GM23248 (cell line): ENCODE measurements at places on chromosomes 7 and 10. TPM values are rescaled to one million over a fixed set of nuclear protein-coding genes. Genes with fewer than 3 reads are reported as not detected.

- DNase-seq, result no peak
- H3K36me3 ChIP-seq, result no peaks in the 10 kb centered on the region
- no peaks in the 10 kb centered on the region; the same call in 1 of the 2 replicates for H3K27me3 ChIP-seq
- H3K4me3 ChIP-seq, result no peak overlapping the region
Observed at GRCh38 chr10:133001114-133001513, 58.7 kb upstream of the CFAP46 start.

DNA sequence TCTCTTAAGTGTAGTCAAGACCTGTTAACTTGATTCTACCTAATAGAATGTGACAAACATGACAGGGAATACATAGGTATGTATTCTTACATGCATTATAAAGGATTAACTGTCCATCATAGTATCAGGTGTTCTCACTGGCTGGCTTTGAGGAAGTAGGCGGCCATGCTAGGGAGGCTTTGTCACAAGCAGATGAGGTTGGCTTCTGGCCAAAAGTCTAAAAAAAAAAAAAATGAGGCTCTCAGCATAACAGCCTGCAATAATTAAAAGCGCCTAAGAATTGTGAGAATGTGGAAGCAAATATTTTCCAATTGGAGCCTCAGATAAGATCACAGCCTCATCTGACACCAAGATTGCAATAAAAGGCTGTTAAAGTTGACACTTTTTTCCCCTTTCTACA is 1256.8 kb upstream of the SORCS1 start:
- H3K27ac ChIP-seq, result no peak overlapping the region
- no peak overlapping the region for H3K4me3 ChIP-seq
- DNase-seq, result no peak

DNA sequence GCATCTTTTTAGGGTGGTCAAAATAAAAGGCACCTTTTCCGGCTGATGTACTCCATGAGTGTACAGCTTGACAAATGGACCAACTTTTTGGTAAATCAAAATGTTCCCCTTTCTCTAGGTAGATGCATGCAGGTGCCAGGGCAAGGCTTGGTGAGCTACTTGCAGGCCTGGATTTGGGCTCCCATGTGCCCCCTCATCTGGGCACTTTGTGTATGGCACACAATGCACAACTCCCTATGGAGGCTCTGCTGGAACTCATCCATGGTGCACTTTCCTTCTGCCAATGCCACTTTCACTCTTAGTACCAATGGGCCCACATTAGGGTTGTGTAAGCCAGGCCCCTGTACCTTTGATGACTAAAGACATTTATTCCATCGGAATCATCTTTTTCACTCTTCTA is 300.8 kb downstream of the SDHAF3 start:
- no peaks in the 10 kb centered on the region for H3K36me3 ChIP-seq
- H3K4me3 ChIP-seq, result no peak overlapping the region
- H3K4me1 ChIP-seq, result no peaks in the 10 kb centered on the region
- no peak overlapping the region for H3K27ac ChIP-seq
- no peaks in the 10 kb centered on the region for H3K27me3 ChIP-seq
- DNase-seq, result no peak

GRCh38 chr10:16280595-16280994 is 156.2 kb upstream of the PTER start:
- H3K27me3 ChIP-seq, result no peaks in the 10 kb centered on the region
- H3K4me3 ChIP-seq, result no peak overlapping the region
- no peak overlapping the region for H3K27ac ChIP-seq
- no peaks in the 10 kb centered on the region for H3K4me1 ChIP-seq
- DNase-seq, result no peak
- H3K36me3 ChIP-seq, result no peaks in the 10 kb centered on the region

- DNase-seq, result no peak
- no peaks in the 10 kb centered on the region for H3K27me3 ChIP-seq
- H3K4me3 ChIP-seq, result no peak overlapping the region
- H3K4me1 ChIP-seq, result no peaks in the 10 kb centered on the region
Observed at GRCh38 chr10:16470747-16471146, 33.9 kb downstream of the PTER start.

DNA sequence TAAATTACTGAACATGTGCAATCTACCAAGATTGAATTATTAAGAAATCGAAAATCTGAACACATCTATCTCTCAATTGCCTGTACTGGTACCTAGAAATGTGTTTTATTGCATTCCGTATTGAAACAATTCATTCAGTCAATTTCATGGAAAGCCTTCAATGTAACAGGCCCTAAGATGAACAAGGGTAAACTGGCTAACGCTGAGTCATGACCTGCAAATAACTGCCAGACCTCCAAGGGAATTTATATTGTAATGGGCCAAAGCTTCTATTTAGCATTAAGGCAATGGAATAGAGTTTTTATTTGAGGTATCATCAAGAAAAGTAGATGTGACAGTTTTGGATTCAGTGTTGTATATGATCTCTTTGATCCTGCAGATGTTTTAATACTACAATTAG is 49.9 kb upstream of the CD36 start:
- H3K4me1 ChIP-seq, result no peaks in the 10 kb centered on the region
- H3K4me3 ChIP-seq, result no peak overlapping the region
- H3K36me3 ChIP-seq, result no peaks in the 10 kb centered on the region
- peak; percentile 39 for DNase-seq
- H3K27me3 ChIP-seq, result no peaks in the 10 kb centered on the region

DNA sequence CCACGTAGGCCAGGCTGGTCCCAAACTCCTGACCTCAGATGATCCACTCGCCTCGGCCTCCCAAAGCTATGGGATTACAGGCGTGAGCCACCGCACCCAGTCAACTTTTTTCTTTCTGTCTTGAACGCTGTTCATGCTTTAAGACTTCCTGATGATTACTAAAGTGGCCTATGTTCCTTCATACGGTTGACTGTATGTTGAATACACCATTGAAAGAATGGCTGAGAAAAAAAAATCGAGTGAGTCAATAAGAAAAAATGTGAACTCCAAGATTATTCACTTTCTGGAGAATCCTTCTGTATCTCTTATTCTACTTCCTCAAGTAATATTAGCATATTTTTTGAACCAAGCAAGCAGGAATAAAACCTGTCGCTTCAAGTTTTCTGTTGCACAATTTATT is 955.0 kb downstream of the GATA3 start:
- no peak for DNase-seq
- H3K27me3 ChIP-seq, result no peaks in the 10 kb centered on the region
- no peak overlapping the region for H3K4me3 ChIP-seq
- no peaks in the 10 kb centered on the region for H3K36me3 ChIP-seq
- no peak overlapping the region for H3K27ac ChIP-seq

GRCh38 chr7:4996696-4997222 is 37.8 kb upstream of the MMD2 start:
- no peak overlapping the region for H3K27ac ChIP-seq
- H3K27me3 ChIP-seq, result no peaks in the 10 kb centered on the region
- no peak overlapping the region for H3K4me3 ChIP-seq

DNA sequence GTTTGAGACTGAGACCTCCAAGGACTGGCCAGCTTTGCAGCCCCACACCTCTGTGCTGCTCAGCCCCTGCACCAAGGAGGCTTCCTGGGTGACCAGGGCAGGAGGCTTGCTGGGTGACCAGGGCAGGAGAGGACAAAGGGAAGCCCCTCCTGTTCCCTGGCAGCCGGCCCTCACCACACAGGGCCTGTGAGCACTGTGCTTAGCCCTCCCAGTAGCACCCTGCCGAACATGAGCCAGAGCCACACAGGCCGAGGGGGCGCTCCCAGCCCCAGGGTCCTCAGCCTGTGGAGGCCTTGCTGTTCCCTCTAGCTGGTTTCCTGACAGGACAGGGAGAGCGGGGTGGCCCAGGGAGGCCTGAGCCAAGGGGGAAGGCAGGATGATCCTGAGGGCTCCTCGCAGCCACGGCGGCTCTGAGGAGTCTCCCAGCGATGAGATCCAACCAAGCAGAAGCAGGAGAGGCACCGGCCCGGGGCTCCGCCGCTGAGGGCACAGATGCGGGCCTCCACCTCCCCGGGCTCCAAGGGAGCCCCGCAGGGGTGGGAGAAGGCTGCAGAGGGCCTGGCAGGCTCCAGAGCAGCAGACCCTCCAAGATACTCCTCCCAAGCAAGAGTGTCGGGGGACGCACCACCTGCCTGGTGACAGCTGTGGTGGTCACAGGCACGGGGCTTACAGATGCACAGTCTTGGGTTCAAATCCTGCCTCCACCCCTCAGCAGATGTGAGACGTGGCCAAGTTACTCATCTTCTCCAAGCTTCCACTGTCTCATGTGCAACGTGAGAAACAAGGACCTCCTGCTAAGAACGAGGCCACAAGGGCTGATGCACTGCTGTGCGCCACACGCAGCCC is 22.5 kb downstream of the WDR86 start:
- no peaks in the 10 kb centered on the region for H3K36me3 ChIP-seq
- H3K27ac ChIP-seq, result no peak overlapping the region
- H3K4me1 ChIP-seq, result no peaks in the 10 kb centered on the region
- DNase-seq, result no peak

GRCh38 chr7:121945480-121946236 is 72.7 kb downstream of the PTPRZ1 start:
- H3K36me3 ChIP-seq, result no peaks in the 10 kb centered on the region
- DNase-seq, result no peak
- H3K27ac ChIP-seq, result no peak overlapping the region
- no peak overlapping the region for H3K4me3 ChIP-seq
- 0 out of 2 replicates have a peak, but pooled peaks cover 7% of the 10 kb centered on the region for H3K4me1 ChIP-seq

GRCh38 chr10:101816913-101817336 is 1.3 kb downstream of the OGA start:
- peak overlapping the region; percentile 89 for H3K27ac ChIP-seq
- peak; percentile 64 for DNase-seq
- H3K4me1 ChIP-seq, result peaks cover 32% of the 10 kb centered on the region
- H3K27me3 ChIP-seq, result no peaks in the 10 kb centered on the region
- peaks cover 7% of the 10 kb centered on the region; the same call in 1 of the 2 replicates for H3K36me3 ChIP-seq
- peak overlapping the region; percentile 92 for H3K4me3 ChIP-seq

GRCh38 chr10:92124020-92124419 is 166.9 kb downstream of the CPEB3 start:
- H3K36me3 ChIP-seq, result no peaks in the 10 kb centered on the region
- no peak overlapping the region for H3K27ac ChIP-seq
- DNase-seq, result no peak
- H3K27me3 ChIP-seq, result no peaks in the 10 kb centered on the region
- no peak overlapping the region for H3K4me3 ChIP-seq

- H3K4me1 ChIP-seq, result no peaks in the 10 kb centered on the region
- no peak overlapping the region for H3K27ac ChIP-seq
- H3K36me3 ChIP-seq, result no peaks in the 10 kb centered on the region
- H3K27me3 ChIP-seq, result no peaks in the 10 kb centered on the region
- no peak for DNase-seq
- no peak overlapping the region for H3K4me3 ChIP-seq
Observed at GRCh38 chr7:110480964-110481363, 610.0 kb upstream of the LRRN3 start.

- H3K27ac ChIP-seq, result no peak overlapping the region
- no peaks in the 10 kb centered on the region for H3K4me1 ChIP-seq
- no peaks in the 10 kb centered on the region for H3K27me3 ChIP-seq
- no peak for DNase-seq
Observed at GRCh38 chr10:75245354-75246250, 9.8 kb upstream of the COMTD1 start.

DNA sequence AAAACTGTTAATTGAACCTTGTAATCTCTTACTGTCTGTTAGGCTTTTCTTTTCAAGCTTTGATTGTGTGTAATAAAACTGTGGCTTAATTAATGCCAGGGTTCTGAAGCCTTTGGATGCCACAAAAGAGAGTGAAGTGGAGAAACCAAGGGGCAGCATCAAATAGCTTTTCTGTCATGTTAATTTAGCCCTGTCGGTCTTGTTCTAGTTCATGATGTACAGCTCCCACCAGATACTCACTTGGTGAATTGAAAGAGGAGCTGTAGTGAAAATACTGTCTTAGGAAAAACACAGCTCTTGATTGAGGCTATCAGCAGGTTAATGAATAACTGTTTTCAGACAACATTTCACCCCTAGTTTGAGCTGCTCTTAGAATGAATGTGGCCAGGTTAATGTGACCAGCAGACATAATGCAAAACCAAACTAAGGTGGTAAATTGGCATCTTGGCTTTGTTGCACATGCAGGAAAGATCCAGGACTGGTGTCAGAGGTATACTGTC is 94.2 kb downstream of the POLL start:
- H3K4me1 ChIP-seq, result no peaks in the 10 kb centered on the region
- H3K4me3 ChIP-seq, result no peak overlapping the region

DNA sequence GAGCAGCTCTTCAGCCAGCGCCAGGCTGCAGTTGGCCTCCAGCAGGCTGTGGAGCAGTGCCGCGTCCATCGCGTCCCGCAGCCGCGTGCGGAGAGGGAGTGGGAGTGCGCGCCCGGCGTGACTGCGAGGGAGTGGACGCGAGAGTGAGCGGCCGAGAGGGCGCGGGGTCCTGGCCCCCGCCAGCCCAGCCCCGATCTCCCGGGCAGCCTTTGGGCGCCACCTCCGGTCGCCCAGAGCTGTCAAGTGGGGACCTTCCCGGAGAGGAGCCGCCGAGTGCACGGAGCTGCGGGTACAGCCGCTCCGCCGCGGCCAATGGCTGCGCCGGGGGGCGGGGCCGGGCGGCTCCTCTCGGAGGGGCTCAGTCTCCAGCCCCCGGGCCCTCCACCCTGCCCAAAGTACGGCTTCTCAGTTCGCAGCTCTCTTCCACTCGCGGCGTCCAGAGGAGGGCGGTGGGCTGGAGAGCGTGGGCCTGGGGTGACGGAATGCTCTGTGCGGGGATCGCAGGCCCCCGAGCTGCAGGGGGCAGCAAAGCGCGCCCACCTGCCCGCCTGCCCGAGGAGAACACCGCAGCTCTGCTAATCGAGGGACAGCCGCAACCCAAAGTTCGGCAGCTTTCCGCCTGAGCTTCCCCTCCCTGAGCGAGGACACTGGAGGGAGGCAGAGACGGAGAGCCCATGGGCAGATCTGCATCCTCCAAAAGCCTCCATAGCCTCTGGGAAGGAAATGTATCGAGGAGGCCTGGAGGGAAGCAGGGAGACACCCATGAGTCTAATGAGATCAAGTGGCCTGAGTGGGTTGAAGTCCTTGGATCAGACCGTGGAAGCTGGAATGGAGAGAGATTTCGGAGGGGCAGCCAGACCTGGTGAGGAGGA is at the start of gene CRHR2:
Gene CRHR2, minus strand, starts transcription at position 245 of the 872 bp plus-strand sequence. Its CDS starts 176 bp downstream, at position 69.
- no peaks in the 10 kb centered on the region for H3K36me3 ChIP-seq
- peaks cover 79% of the 10 kb centered on the region for H3K27me3 ChIP-seq
- H3K4me3 ChIP-seq, result 0 out of 2 replicates have a peak within 1 kb of the TSS, but pooled peaks have one; percentile 22
- no peak within 1 kb of the TSS for H3K27ac ChIP-seq
- DNase-seq, result peak; percentile 17

Gene SPDYE5
- not detected in 2 replicates for total RNA-seq

Gene CLRN3
- not detected in 2 replicates for total RNA-seq

Gene PSD
- total RNA-seq, result 1.0 and 11.3 TPM in 2 replicates

Gene ATOH7
- total RNA-seq, result not detected in 2 replicates

Gene NKX1-2
- total RNA-seq, result not detected in 2 replicates

Gene ZMYND11
- 63.4 and 66.0 TPM in 2 replicates for total RNA-seq

Gene MALRD1
- 0.13 TPM in 1 of 2 replicates, not detected in the other for total RNA-seq

Gene BTBD16
- total RNA-seq, result not detected in 2 replicates

Gene PPP1R17
- total RNA-seq, result not detected in 2 replicates

Gene DMBT1
- not detected in 2 replicates for total RNA-seq

Gene ADCYAP1R1
- not detected in 2 replicates for total RNA-seq
